ENCODE measurements at places on chromosomes 4 and X.

- no peak for DNase-seq
Observed at GRCh38 chrX:3550160-3550751, 163.2 kb downstream of the PRKX start.

DNA sequence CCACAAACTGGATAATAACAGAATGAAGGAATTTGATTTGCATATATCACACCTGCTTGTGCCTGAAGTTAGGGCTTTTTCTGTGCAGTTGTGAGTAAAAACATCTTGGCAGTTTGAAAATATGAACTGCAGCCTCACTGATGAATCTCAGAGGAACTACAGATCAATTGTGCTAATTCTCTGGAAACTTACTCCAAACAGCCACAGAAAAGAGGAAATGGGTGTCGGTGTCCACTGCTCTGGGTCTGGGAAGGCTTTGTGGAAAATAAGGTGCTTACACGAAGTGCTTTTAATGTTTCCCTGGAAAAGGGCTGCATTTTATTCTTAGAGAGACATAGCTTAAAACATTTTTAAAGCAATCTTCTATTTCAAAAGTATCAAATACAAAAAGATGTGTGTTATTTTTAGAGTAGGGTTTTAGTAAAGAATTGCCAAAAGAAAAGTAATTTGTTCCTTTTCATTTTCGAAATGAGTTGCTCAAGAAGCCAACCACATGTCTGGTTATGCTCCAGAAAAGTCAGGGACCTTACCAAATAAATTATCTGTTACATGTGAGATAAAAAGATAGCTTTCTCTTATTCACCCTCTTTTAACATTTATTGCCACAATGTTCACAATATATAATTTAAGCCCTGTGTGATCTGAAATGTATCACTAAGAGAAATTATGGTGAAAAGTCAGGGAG is 240.1 kb downstream of the FRAS1 start:
- no peak for DNase-seq

DNA sequence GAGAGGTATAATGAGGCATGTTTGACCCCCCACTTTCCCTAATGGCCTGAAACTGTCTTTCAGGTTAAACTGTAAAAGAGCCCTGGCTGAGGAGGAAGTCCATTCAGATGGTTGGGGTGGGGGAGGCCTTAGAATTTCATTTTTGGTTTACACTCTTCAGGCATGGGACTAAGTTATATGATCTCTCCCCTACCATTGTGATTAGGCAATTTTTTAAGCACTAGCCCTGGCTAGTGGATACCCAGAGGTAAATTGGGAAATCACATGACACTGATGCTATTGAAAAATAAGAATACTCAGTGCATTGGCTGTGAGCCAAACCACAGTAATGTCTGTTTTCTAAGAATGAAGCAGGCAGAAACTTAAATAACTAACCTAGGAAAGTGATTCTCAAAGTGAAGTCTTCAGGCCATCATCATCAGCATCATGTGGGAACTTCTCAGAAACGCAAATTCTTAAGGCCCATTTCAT is 149.7 kb downstream of the RRAGB start:
- DNase-seq, result no peak

DNA sequence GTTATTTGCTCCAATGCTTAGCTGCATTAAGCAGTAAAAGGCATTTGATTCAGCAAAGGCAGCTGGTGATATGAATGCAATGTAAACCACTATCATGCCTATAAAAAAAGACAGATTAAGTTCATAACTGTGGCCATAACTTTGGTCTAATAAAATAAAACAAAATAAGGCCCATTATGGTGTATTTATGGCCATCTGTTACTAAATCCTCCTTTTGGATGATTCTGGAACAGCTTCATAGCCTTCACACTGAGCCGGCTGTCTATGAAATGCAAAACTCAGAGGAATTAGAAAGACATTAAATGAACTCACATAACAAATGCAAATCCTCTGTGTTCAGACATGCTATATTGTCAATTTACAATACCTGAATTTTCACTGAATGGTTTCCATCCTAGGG is 223.7 kb upstream of the FAT4 start:
- no peak for DNase-seq

- DNase-seq, result no peak
Observed at GRCh38 chrX:25020905-25021449, 5.2 kb upstream of the ARX start.

GRCh38 chrX:74523224-74523623 is 91.2 kb downstream of the RLIM start:
- no peak for DNase-seq

DNA sequence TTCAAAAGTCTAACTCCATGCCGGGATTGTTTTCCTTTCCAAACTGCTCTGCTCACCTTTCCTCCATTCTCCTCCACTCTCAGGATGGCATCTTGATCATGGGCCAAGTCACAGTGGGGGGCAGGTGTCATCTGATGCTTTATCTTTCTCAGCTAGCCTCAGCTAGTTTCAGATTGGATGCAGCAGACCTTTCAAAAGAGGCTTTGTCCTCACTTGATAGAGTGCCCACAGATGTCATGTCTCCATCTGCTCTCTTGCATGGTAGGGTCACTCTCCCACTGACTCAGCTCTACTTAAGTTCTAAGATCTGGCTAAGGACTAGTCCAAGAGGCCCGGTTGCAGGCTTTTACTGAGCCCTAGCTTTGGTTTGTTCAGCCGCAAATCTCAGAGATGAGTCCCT is 341.8 kb upstream of the GALNT7 start:
- no peak for DNase-seq

- no peak for DNase-seq
Observed at GRCh38 chr4:15906020-15906443, 32.5 kb downstream of the FGFBP1 start.

- DNase-seq, result no peak
Observed at GRCh38 chrX:45428831-45429230, 228.2 kb upstream of the DIPK2B start.

DNA sequence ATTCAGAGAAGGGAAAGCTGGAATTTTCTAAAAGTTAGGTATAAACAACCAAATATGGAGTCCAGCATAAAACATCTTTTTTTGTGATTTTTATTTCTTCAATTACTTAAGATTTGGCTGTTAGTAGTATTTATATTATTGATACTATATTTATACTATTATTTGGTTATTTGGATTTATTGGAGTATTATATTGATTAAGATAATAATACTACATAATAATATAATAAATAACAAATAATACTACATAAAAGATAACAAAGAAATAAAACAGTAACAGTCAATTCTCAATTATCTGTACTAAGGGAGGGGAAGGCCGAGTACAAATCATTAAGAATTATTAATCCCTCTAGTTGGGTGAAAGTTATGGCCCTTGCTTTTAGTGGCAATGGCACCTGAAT is 66.0 kb upstream of the IRF2 start:
- no peak for DNase-seq

GRCh38 chr4:73525611-73526010 is 44.1 kb downstream of the AFM start:
- DNase-seq, result no peak

GRCh38 chr4:84767168-84767567 is 184.2 kb downstream of the CDS1 start:
- no peak for DNase-seq

DNA sequence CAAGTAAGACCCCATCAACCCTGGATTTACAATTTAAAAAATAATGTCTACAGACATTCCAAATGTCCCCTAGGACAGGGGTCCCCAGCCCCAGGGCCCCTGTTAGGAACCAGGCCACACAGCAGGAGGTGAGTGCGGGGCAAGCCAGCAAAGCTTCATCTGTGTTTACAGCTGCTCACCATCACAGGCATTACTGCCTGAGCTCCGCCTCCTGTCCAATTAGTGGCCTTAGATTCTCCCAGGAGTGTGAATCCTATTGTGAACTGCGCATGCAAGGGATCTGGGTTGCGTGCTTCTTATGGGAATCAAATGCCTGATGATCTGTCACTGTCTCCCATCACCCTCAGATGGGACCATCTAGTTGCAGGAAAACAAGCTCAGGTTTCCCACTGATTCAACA is 146.1 kb downstream of the ATP10D start:
- DNase-seq, result no peak

- no peak for DNase-seq
Observed at GRCh38 chrX:130719413-130719812, 183.6 kb downstream of the ENOX2 start.

DNA sequence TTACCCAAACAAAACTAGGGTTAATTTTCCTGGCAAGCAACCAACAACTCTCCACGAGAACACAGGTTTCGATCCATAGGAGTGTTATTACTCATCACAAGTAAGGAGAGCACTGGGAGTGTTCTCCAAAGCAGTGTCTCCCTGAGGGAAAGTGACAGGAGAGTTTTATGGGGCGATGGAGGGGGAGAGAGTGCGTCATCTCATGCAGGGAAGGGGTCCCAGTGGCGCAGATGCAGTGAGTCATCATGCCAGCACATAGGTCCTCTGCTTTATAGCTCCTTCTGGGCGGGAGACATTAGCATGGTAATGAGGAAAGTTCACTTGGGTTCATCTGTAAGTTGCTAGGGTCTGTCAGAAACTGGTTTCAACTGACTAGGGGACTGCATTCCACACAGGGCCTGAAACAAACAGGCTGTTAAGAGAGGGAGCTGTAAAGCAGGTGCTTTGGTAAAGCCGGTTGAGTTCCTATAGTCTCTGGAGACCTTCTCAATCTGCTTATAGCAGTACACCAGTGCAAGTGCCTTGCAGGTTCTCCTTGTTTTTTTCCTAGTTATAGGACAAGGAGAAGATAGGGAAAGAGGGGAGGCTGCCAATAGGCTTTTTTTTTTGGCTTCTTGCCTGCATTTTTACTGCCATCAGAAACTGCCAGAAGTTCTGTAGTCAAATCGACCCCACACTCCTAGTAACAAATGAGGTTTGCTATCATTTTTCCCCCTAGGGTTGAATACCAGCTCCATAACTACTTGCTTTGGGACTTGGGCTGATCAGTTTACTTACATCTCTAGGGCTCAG is 12.8 kb upstream of the BOD1L1 start:
- no peak for DNase-seq

DNA sequence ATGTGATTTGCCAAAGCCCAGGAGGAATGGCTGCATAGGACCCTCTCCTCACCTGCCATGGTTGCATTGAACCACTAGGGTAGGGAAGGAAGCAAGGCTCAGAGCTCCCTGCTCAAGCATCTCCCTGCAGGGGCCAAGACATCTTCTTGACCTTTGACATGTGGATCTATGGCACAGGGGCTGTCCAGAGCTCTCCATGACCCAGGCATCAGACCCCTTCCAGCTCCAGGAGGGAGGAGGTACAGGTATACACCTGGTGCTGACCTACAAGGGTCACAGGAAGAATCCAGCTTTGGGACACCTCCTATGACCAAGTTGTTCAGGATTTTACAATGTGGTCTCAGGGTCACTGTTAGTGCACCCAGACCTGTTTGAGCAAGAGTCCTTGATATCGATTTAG is 23.2 kb upstream of the ASMTL start:
- DNase-seq, result no peak

DNA sequence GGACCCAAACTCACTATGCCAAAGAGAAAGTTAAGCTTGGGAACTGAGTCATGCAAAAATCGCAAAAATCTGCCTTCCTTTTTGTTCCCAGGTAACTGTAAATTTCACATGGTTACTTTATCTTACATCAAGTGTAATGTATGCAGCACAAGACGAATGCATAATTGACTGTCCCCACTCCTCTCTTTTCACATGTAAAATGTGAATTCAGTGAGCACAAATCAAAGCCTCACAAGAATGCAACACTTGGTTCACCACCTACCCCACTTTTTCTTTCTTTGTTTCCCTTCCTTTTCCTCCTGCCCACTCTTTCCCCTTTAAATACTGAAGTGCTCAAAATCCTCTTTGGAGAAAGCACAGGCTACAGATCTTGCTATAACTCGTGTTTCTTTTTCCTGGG is 53.2 kb downstream of the MAGED4B start:
- no peak for DNase-seq

DNA sequence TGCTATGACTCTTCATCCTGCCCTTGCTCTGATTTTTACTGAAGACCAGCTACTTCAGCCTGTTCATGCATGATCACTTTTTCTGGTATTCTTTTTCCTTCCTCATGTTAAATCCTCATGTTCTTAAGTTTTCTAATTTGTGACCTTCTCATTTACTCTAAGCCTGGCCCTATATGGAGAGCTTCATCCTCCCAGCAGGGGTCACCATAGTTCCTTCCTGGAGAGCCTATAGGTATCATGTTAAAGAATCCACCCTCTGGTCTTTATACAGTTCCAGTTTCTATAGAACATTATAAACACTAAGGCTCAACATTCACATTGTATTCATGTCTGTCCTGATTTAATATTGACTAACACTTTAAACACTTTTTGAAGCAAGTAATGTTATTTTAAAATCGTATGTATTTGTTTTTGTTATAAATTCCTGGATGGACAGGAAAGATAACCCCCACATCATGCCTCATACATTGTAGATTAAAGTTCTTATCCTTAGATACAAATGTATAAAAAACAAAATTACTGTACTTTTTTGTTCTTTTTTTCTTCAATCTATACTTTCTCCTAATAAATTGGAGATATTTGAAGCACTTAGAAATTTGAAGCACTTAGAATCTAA is 53.8 kb upstream of the OTUD4 start:
- DNase-seq, result peak; percentile 24

GRCh38 chr4:151315212-151315886 is 10.1 kb downstream of the SH3D19 start:
- no peak for DNase-seq

DNA sequence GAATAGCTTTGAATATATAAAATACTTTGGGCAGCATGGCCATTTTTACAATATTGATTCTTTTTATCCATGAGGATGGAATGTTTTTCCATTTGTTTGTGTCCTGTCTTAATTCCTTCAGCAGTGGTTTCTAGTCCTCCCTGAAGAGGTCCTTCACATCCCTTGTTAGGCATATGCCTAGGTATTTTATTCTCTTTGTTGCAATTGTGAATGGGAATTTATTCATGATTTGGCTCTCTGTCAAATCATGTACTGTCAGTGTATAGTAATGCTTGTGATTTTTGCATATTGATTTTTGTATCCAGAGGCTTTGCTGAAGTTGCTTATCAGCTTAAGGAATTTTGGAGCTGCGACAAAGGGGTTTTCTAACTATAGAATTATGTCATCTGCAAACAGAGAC is 18.5 kb downstream of the UGT2B15 start:
- DNase-seq, result no peak

DNA sequence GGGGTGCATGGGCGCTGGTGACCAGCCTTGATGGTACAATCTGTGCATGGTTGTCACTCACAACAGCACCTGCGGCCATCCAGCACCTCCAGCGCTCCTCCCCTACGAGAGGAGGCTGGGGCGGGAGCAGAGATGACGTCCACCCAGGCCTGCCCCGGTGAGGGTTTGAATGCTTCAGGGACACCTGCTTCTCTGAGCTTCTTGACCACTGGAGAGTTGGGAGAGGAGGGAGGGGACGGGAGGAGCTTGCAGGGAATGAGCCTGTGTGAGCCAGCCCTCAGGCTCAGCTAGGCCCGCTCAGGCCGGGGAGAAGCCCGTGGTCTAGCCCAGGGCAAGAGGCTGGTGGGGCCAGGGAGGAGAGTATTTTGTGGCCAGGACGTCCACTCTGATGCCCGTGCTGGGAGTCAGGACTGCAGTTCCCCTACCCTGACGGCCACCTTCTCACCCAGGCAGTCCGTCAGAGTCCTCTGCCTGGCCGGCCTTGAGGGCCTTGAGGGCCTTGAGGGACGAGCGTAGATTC is 59.2 kb downstream of the CPZ start:
- DNase-seq, result no peak

- DNase-seq, result no peak
Observed at GRCh38 chr4:1961563-1961962, 47.2 kb downstream of the NELFA start.
